Esophagus squamous epithelium (tissue), 5 donors: ENCODE measurements at places on chromosomes 11 and 22.

DNA sequence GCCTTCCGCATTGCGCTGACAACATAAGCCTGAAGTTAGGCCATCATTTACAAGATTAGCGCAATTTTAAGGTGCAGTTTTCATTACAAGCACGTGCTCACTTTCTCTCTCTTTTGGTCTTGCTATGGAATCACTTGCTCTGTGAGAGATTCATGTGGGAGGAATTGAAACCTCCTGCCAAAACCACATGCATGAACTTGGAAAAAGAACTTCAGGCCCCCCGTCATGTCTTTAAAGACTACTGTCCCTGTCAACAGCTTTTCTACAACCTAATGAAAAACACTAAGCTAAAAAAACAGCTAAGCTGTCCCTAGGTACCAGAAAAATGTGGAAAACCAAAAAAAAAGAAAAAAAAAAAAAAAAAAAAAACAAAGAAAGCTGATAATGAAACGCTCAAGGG, 1707.6 kb upstream of the RAG2 start:
- DNase-seq = no peak

GRCh38 chr11:36292311-36292722, 3.1 kb upstream of the COMMD9 start:
- no peak for DNase-seq

GRCh38 chr11:101128571-101129202, 926 bp downstream of the PGR start:
- DNase-seq = no peak

- DNase-seq = no peak
Measured at GRCh38 chr11:46555267-46556054, 38.4 kb downstream of the AMBRA1 start.

GRCh38 chr22:41043722-41044121, 48.7 kb upstream of the EP300 start:
- DNase-seq = no peak

GRCh38 chr11:84558085-84558905, 1068.8 kb downstream of the DLG2 start:
- no peak for DNase-seq

DNA sequence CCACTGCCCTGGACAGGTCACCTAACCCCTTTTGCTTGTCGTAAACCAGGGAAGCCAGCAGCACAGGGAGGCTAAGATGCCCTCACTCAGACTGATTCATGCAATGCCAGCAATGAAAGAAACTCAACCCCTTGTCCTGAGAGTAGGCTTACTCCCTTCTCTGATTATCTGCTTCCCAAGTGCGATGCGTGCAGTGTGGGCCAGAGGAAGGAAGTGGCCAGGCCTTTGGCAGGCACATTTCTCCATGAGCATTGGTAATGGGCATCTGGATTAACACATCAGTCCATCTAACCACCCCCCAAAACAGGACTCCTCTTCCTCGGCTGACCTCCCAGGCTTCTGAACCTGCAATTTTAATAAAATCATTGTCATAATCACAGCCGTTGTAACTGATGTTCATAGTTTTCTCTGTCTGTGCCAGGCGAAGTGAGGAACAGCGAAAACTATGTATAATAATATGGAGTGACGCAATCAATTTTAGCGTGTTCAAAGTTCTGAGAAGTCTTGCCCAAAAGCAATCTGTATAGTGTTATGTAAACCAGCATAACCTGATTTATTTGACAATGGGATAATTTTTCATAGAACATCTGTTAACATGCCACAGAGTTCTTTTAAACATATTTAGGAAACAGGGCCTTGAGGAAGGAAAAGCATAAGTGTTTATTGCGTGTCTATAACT, 33.9 kb downstream of the TST start:
- DNase-seq = no peak

- DNase-seq = no peak
Measured at GRCh38 chr11:74734559-74734925, 3.3 kb upstream of the CHRDL2 start.

DNA sequence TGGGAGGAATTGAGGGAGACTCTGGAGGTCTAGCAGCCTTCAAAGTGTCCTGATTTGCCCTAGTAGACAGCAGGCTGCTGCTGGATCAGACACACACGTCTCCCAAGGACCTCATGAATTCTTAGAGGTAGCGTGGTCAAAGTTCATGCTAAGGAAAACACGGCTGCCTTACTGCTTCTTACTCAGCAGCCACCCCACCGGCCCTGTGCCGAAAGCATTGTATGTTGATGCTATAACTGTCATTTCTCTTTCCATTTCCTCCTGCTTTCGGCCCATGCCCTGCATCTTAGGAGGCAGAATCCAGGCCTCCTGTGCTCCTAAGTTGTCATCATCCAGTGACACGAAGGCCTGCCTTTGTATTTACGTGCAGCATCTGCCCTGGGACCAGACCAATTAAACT, 10.5 kb upstream of the CCND1 start:
- DNase-seq = no peak

- DNase-seq = no peak
Measured at GRCh38 chr22:20258021-20258299, 10.2 kb downstream of the RTN4R start.

GRCh38 chr22:28581016-28581415, 98.6 kb downstream of the TTC28 start:
- DNase-seq = no peak

DNA sequence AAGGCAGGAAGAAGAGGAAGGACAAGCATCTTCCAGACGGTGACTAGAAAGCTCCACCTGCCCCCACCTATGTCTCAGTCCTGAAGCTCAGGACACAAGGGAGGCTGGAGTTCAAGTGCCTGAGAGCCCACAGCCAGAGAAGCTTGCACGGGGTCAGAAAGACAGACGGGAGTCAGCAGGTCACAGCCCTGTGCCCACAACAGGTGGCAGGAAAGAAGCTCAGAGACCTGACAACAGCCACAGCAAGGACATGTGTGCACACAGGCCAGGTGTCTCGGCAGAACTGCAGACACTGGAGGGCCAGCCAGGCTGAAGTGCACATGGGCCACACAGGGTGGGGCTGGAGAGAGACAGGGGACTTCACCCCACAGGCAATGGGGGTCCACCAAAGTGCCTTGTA, 37.2 kb upstream of the MOB2 start:
- no peak for DNase-seq

- DNase-seq = no peak
Measured at GRCh38 chr11:14645015-14645912, 1.7 kb downstream of the PDE3B start.

DNA sequence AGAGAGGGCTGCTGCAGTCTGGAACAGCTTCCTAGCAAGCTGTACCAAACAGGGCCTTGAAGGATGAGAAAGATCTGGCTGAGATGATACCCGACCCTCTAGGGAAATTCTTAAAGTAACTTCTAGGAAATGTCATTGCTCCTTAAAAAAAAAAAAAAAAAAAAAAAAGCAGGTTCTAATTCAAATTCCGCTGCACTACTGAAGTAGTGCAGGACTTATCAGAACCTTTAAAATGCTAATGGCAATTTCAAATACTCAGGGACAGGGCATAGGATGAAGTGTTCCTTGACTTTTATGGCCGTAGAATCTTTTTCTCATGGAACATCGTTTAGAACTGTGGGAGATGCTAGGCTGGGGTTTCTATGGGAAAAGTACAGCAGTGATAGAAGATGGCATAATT, 13.1 kb downstream of the MIAT start:
- DNase-seq = no peak

DNA sequence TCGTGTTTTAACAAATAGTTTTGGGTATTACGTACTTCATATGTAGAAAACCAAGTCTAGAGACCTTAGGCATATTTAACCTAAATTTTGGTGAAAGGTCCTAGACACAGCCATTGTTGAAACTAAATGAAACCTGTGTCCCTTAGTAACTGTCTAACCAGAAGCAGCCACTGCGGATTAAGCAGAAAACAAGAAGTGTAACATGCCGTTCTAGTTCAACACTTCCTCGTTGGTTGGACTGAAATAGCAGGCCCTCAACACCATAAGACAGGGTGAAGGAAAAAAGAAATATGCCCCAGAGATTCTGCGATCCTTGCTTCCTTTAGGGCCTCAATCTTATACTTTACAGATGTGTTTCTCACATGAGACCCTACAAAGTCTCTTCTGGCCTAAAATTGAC, 2.0 kb downstream of the NAA40 start:
- no peak for DNase-seq

DNA sequence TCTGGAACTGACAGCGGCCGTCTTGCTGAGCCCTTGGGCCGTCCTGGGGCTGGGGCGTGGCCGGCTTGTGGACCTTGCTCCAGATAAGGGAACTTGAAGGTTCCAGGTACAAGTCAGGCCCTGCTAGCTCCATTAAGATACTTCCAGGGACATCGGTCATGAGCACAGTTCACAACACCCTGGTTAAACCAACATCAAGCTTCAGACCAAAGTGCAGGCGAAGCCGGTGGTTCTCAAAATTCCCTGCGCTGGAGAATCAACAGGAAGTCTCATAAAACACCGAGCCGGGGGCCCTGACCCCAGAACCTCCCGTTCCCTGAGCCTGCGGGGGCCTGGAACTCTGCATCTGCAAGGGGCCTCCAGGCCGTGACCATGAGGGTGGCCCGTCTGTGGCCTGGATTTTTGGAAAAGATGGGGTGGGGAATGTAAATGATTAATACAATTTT, 1043.8 kb downstream of the BRD1 start:
- no peak for DNase-seq

GRCh38 chr11:73087730-73088129, 54.4 kb downstream of the FCHSD2 start:
- no peak for DNase-seq

- no peak for DNase-seq
Measured at GRCh38 chr11:109644152-109644551, 222.2 kb downstream of the C11orf87 start.

- no peak for DNase-seq
Measured at GRCh38 chr11:106989078-106989455, 29.2 kb downstream of the GUCY1A2 start.

GRCh38 chr22:38186429-38186828, 4.8 kb upstream of the PLA2G6 start:
- no peak for DNase-seq

- DNase-seq = no peak
Measured at GRCh38 chr11:86608251-86608799, 64.1 kb downstream of the ME3 start.

- DNase-seq = no peak
Measured at GRCh38 chr11:37908219-37908548, 1310.1 kb upstream of the RAG2 start.

DNA sequence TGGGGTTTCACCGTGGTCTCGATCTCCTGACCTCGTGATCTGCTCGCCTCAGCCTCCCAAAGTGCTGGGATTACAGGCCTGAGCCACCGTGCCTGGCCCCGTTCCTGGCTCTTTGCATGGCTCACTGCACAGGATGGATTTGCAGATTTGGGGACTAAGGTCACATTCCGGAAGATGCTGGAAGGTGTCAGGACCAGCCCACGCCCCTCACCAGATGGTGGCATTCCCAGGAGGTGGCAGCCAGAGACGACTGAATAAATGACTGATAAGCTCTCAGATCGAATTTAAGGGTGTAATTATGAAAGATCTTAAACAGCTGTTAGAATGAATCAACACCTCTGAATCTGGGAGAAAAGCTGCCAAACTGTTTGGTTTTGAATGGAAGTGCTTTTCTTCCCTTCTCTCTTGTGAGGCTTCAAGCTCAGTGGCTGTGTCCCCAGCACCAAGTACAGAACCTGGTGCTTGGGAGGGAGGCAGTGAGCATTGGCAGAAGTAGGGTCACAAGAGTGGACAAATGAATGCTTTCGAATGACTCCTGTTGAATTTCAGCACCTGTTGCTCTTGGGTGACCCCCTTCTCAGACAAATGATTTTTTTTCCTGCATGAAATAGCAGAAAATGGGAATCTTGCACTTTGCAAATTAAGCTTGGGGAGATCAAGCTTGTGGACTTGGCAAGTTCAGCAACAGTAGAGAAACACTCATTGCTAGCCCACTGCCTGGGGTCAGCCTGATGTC, 69.6 kb downstream of the KIAA1671 start:
- DNase-seq = no peak

DNA sequence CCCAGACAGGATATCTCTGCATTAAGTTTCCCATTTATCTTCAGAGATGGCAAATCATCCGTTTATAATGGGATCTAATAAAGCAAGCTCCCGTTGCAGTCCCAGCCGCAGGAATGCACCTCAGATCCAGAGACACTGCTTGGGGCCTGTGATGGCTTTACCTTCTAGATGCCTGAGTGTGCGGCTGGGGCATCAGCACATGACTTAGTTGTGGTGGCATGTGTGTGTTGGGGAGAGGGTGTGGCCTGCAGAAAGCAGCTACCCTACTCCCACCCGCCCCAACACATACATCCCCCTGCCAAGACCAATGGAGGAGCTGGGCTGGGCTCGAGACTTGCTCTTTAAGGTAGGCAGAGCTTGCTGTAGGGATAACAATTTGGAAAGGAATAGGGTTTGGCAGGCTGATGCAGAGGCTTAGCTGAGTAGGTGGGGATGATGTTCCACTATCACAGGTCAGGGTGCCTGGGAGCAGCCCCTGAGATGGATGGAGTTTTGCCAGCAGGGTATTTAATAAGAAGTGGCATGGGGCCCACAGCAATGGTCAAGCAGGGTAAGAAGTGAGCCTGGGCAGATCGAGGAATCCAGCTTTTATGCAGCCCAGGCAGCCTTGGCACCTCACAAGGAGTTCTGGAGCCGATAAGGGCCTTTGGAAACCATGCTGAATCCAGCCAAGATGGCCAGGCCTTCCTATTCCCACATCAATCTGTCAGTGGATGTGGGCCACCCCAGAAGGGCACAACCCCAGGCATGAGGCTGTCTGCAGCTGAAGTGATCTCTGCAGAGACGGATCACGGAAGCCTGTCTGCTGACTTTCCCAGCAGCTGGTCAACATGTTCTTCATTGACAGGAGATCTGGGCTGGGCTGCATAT, 601.3 kb downstream of the BUD13 start:
- DNase-seq = no peak

DNA sequence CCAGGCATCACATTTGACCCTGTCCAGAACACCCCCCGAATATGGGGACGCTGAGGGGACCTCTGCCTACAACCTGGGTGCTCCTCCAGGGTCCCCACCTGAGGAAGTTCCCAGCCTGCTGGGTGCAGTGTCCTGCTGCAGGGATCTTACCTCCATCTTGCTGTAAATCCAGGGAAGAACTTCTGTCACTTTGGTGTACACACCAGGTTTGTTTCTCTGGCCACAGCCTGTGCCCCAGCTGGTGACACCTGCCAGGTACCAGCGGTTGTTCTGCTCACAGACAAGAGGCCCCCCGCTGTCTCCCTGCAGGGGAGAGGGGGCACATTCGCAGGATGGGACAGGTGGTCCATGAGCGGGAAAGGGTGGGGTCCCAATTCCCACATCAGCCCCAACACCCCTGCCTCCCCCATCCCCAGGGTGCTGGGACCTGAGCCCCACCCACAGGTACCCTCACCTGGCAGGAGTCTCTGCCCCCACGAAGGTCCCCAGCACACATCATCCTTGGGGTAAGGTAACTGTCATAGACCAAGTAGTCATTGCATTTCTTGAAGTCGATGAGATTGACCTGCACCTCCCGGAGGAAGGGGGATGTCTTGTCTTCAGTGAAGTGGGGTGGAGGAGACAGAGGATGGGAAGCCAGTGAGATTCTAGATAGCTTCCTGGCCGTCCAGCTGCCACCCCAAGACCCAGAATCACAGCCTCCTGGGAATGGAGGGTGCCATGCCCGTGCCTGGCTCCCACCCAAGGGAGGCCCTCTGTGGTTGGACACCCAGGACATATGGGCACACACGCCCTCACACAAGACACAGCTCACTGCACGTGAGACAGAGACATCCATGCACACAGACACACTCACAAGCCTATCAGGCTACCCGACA, 25.5 kb downstream of the TMPRSS13 start:
- no peak for DNase-seq

GRCh38 chr11:128405714-128406662, 181.4 kb downstream of the ETS1 start:
- no peak for DNase-seq

GRCh38 chr11:77101043-77101537, 1.6 kb upstream of the OMP start:
- no peak for DNase-seq

GRCh38 chr11:120883404-120884080, 140.4 kb upstream of the TBCEL start:
- DNase-seq = no peak
